ENCODE measurements at places on chromosomes 3 and 15. TPM values are rescaled to one million over a fixed set of nuclear protein-coding genes. Genes with fewer than 3 reads are reported as not detected.

GRCh38 chr3:49639551-49639950, 34.6 kb upstream of the APEH start:
- no peaks in the 10 kb centered on the region for H3K27me3 ChIP-seq
- H3K27ac ChIP-seq, result no peak overlapping the region
- H3K4me1 ChIP-seq, result peaks cover 4% of the 10 kb centered on the region

- peaks cover 3% of the 10 kb centered on the region for H3K27me3 ChIP-seq
- no peak overlapping the region for H3K27ac ChIP-seq
- H3K36me3 ChIP-seq, result no peaks in the 10 kb centered on the region
These were observed 167.8 kb downstream of the MYRIP start for GRCh38 chr3:39977058-39977794.

DNA sequence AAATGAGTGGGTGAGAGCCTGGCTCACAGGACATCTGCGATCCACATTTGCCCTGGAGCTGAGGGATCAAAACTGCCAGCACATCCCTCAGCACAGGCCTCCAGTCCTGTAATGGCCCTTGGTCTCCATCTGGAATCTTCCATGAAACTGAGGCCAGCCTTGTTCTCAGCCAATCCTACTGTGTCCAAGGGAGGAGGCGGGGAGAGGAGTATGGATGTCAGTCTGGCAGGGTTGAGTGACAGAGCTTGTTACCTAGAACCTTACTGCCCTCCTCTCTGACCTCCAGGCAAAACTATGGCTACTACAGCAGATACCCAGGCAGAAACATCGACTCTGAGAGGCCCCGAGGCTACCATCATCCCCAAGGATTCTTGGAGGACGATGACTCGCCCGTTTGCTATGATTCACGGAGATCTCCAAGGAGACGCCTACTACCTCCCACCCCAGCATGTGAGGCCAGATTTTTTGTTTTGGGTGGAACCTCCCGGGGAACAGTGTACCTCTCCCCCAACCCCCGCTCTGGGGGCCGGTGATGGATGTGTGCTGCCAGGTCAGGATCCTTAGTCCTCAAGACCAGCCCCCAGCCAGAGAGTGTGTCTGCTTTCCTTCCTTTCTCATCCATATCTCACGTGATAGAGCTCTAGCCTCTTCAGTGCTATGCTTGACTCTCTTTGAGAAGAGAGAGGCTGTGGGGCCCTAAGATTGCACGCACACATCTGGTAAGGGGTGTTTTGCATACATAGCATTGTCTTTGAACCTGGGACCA, 41.3 kb downstream of the CHDH start:
- H3K27me3 ChIP-seq, result peaks cover 3% of the 10 kb centered on the region
- H3K36me3 ChIP-seq, result no peaks in the 10 kb centered on the region
- no peaks in the 10 kb centered on the region for H3K4me1 ChIP-seq
- H3K27ac ChIP-seq, result no peak overlapping the region

CXCR6 gene
- total RNA-seq, result 3.4 TPM

AGTR1 gene
- total RNA-seq, result not detected

DNA sequence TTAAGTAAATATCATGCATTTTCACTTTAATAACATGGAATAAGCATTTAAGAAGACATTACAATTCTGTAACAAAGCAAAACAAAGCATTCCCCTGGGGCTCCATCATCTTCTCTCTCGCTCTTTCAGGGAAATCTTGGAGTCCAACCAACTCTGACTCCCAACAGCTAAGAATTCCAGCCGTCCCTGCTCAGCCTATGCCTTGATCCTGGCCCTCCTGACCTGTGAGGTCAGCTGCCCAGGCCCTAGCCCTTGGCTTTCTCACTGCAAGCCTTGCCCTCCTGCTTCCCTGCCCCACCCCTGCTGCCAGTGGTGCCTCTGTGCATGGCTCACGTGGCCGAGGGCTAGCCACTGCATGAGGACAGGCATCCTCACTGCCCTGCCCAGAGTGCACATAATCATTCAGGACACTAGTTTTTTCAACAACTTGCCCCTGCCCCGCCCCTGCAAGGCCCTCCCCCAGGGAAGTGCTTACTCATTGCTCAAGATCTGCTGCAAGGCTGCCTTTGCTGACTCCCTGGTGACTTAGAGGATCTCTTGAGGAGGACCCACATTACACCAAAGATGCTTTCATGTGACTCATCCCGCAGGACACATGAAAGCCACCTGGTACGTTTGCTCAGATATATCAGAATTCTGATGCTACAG, 37.6 kb downstream of the MTMR10 start:
- H3K27me3 ChIP-seq, result no peaks in the 10 kb centered on the region
- no peak overlapping the region for H3K4me3 ChIP-seq

GRCh38 chr3:8441969-8442559, 59.6 kb upstream of the LMCD1 start:
- no peak overlapping the region for H3K4me3 ChIP-seq
- H3K27me3 ChIP-seq, result peaks cover 9% of the 10 kb centered on the region
- no peak for DNase-seq
- no peaks in the 10 kb centered on the region for H3K4me1 ChIP-seq

- no peaks in the 10 kb centered on the region for H3K27me3 ChIP-seq
- no peak overlapping the region for H3K27ac ChIP-seq
- H3K4me3 ChIP-seq, result no peak overlapping the region
- DNase-seq, result no peak
- no peaks in the 10 kb centered on the region for H3K36me3 ChIP-seq
These were observed 82.1 kb downstream of the SMAD6 start for GRCh38 chr15:66784174-66784573.

GRAMD2A gene
- not detected for total RNA-seq

IFT80 gene
- total RNA-seq, result 9.2 TPM

CTXND1 gene
- not detected for total RNA-seq

ANKUB1 gene
- not detected for total RNA-seq

GRCh38 chr3:52333869-52334557, 17.9 kb downstream of the DNAH1 start:
- H3K36me3 ChIP-seq, result no peaks in the 10 kb centered on the region
- DNase-seq, result no peak
- no peak overlapping the region for H3K4me3 ChIP-seq

- DNase-seq, result no peak
- no peaks in the 10 kb centered on the region for H3K4me1 ChIP-seq
- no peak overlapping the region for H3K27ac ChIP-seq
- no peak overlapping the region for H3K4me3 ChIP-seq
These were observed 47.5 kb downstream of the ALDH1L1 start for GRCh38 chr3:126132751-126133511.

HTR3E gene
- total RNA-seq, result not detected

GRCh38 chr3:197687570-197687969, 49.1 kb downstream of the RUBCN start:
- DNase-seq, result no peak
- H3K4me1 ChIP-seq, result no peaks in the 10 kb centered on the region
- H3K27ac ChIP-seq, result no peak overlapping the region
- peaks cover 14% of the 10 kb centered on the region for H3K36me3 ChIP-seq
- H3K4me3 ChIP-seq, result no peak overlapping the region
- no peaks in the 10 kb centered on the region for H3K27me3 ChIP-seq

GRCh38 chr3:42424911-42425310, 14.5 kb upstream of the LYZL4 start:
- H3K4me1 ChIP-seq, result no peaks in the 10 kb centered on the region
- no peak overlapping the region for H3K4me3 ChIP-seq
- H3K27ac ChIP-seq, result no peak overlapping the region
- peaks cover 11% of the 10 kb centered on the region for H3K27me3 ChIP-seq
- no peaks in the 10 kb centered on the region for H3K36me3 ChIP-seq

- DNase-seq, result no peak
- no peaks in the 10 kb centered on the region for H3K36me3 ChIP-seq
- no peaks in the 10 kb centered on the region for H3K27me3 ChIP-seq
- no peak overlapping the region for H3K27ac ChIP-seq
These were observed 66.5 kb upstream of the SEC61A1 start for GRCh38 chr3:127985655-127986225.

DNA sequence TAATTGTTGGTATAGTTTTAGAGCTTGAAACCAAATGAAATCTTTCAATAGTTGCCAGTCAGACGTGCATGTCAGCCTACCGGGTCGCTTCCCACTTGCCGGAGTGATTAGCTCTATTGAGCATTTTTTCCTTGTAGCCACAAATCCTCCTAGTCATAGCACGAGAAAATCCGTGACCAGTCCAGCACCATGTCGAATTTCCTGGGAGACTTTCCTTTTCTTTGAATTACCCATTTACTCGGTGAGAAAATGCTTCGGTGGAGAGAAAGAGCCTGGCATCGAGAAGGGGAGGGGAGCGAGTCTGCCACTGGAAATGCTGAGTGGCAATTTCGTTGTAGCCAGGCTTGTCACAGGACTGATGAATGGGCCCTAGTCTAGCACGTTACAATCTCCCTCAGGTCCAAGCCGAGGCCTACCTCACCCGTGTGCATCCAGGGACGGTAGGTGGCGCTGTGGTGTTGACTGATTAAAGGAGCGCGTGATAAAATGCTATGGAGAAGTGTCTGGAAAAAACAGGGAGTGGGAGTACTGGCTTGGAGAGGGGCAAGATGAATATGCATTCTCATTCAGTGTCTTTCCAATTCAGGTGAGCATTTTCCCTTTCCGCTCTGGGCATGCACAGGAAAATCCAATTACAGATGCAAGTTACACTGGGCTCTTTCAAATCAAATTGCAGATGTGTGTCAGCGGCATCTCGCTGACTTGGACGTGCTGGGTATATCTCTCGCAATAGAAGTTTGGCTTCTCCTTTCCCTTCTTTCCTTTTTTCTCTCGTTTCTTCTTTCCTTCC, 238.8 kb downstream of the EDEM1 start:
- H3K27me3 ChIP-seq, result peaks cover 6% of the 10 kb centered on the region
- DNase-seq, result peak; percentile 83
- peaks cover 5% of the 10 kb centered on the region for H3K4me1 ChIP-seq

DNA sequence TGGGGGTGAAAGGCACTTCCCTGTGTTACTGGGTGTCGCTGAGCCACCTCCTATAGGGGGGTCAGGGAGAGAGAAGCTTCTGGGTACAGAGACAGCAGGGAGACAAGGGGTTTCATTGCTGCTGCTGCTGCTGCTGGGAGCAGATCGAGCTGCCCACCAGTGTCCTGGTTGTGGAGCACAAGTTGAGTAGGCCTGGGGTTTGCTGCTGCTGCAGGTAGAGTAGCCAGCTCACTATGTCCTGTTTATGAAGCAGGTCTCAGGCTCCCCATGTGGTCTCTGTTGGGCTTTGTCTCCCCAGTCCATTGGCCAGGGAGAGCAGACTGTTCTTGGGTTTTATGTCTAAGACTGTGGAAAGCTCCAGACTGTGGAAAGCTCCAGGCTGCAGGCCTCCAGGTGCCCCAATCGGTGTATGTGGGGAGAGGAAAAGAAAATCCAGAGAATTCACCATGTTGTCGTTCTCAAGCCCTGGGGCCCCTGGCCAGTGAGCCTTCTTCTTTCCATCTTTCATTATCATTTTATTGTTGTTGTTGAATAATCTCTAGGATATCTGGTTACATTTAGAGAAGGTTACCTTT, 157.8 kb downstream of the ADAMTS17 start:
- H3K36me3 ChIP-seq, result no peaks in the 10 kb centered on the region
- no peak overlapping the region for H3K27ac ChIP-seq
- no peak overlapping the region for H3K4me3 ChIP-seq
- no peaks in the 10 kb centered on the region for H3K4me1 ChIP-seq
- no peaks in the 10 kb centered on the region for H3K27me3 ChIP-seq

DNA sequence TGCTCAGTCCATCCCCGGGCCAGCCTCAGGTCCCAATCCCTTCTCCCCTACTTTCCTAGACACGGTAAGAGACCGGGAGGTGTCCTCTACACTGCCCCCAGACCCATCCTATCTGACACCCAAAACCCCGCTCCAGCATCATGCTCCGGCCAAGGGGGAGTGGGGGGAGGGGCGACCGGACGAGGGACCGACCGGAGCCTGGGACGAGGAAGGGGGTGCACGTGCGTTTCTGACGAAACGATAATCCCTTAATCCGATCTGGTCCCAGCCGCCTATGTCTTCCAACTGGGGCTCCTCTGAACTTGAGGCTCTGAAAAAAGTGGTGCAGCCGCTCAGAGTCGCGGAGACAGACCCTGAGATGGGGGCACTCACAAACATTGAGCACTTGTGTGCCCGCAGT, 494 bp downstream of the CPLX3 start:
- H3K27me3 ChIP-seq, result peaks cover 23% of the 10 kb centered on the region
- DNase-seq, result no peak
- H3K4me1 ChIP-seq, result peaks cover 4% of the 10 kb centered on the region
- no peak overlapping the region for H3K4me3 ChIP-seq

GOLGA6D gene
- total RNA-seq, result not detected

GRCh38 chr3:53109891-53110771, 20.1 kb downstream of the RFT1 start:
- peak overlapping the region; percentile 14 for H3K4me3 ChIP-seq
- H3K27me3 ChIP-seq, result no peaks in the 10 kb centered on the region
- H3K4me1 ChIP-seq, result peaks cover 31% of the 10 kb centered on the region
- peak; percentile 81 for DNase-seq

DNA sequence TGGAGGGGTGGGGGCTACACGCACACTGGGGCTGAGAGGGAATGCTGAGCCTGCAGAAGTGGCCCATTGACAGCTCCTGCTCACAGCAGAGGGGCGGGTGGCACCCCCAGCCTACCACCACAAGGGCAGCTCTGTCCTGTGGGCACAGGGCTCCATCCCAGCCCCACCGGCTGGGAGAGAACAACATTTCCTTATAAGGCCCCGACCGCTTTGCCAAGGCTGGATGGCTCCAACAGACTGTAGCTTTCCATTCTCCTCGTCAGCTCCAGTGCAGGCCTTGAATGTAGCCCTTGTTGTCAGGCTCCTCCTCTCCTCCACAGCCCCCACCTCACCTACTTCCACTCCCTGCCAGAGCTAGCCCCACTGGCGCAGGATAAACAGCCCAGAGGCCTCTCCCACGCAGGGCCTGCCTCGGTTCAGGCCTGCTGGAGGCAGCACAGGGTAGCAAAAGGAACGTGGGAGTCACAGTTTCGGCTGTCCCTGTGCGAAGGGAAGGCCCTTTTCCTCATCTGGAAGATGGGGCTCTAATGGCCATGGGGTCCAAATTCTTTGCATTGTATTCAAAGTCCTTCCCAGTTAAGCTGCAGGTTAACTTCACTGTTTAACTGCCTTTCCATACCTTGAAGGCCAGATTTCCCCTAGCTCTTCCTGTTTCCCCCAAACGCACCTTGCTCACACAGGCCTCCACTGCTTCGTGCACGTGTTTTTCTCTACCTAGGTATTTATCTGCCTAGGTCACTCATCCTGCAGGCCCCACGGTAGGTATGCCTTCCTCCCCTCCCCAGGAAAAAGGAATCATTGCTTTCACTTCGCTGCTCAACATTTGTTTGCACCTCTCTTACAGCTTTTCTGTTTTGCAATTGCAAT, 101.6 kb upstream of the LPP start:
- no peak for DNase-seq
- no peak overlapping the region for H3K4me3 ChIP-seq
- no peaks in the 10 kb centered on the region for H3K27me3 ChIP-seq

EXOSC7 gene
- 79.8 TPM for total RNA-seq

DNA sequence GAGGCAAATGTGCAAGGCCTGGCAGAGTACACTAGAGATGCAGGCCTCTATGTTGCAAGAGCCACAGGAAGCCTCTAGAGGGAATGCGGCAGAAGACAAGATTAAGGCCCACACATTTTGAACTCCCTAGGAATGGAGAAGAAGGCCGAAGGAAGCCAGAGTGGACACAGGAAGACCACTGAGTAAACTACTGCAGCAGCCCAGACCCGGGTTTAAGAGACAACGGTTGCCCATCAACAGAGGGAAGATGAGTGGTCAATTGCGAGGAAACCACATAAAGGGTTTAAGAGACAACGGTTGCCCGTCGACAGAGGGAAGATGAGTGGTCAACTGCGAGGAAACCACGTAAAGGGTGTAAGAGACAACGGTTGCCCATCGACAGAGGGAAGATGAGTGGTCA, 14.6 kb downstream of the CHSY1 start:
- peaks cover 66% of the 10 kb centered on the region for H3K36me3 ChIP-seq
- H3K4me3 ChIP-seq, result no peak overlapping the region
- no peaks in the 10 kb centered on the region for H3K27me3 ChIP-seq
- H3K27ac ChIP-seq, result no peak overlapping the region
- no peak for DNase-seq

All from activated CD8-positive, alpha-beta T cell treated with anti-CD3 and anti-CD28 coated beads for 36 hours (primary cell).